Common myeloid progenitor, CD34-positive (primary cell): ENCODE measurements at places on chromosomes 1 and 21.

- DNase-seq = peak; percentile 87
These were observed 83.9 kb upstream of the PLPPR4 start for GRCh38 chr1:99180343-99180808.

GRCh38 chr1:31991182-31991581, 22.5 kb upstream of the KHDRBS1 start:
- no peak for DNase-seq

DNA sequence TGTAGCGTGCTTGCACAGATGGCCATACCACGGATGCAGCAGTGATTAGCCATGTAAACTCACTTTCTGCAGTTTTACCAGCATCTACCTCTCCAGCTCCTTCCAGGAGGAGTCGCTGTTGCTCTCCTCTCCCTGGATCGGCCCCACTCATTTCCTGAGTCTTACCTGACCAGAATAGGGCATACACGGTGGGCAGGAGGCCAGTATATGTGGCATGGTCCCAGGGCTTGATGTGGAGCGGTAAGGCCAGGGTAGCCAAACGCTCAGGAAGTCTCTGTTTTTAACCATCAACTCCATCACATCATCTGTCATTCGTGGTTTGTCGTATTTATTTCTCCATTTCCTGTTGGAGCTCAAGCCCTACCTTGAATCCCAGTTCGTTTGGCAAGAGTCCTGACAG, 163.4 kb upstream of the USP24 start:
- DNase-seq = peak; percentile 29

DNA sequence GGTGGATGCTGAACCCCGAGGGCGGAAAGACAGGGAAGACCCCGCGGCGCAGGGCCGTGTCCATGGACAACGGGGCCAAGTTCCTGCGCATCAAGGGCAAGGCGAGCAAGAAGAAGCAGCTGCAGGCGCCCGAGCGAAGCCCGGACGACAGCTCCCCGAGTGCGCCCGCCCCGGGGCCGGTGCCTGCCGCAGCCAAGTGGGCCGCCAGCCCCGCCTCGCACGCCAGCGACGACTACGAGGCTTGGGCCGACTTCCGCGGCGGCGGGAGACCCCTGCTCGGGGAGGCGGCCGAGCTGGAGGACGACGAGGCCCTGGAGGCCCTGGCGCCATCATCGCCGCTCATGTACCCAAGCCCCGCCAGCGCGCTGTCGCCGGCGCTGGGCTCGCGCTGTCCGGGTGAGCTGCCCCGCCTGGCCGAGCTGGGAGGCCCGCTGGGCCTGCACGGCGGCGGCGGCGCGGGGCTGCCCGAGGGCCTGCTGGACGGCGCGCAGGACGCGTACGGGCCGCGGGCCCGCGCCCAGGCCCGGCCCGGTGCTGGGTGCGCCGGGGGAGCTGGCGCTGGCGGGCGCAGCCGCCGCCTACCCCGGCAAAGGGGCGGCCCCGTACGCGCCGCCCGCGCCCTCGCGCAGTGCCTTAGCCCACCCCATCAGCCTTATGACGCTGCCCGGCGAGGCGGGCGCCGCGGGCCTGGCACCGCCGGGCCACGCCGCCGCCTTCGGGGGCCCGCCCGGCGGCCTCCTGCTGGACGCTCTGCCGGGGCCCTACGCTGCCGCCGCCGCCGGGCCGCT, 20.7 kb downstream of the FOXO6 start:
- peak; percentile 55 for DNase-seq

GRCh38 chr1:150106341-150106740, 38.8 kb downstream of the VPS45 start:
- no peak for DNase-seq

- DNase-seq = no peak
These were observed 590.8 kb upstream of the PRMT6 start for GRCh38 chr1:106465666-106466065.

- no peak for DNase-seq
These were observed 76.6 kb downstream of the RNF220 start for GRCh38 chr1:44481701-44482100.

GRCh38 chr1:156106624-156107488, 7.7 kb upstream of the LMNA start:
- DNase-seq = peak; percentile 56

DNA sequence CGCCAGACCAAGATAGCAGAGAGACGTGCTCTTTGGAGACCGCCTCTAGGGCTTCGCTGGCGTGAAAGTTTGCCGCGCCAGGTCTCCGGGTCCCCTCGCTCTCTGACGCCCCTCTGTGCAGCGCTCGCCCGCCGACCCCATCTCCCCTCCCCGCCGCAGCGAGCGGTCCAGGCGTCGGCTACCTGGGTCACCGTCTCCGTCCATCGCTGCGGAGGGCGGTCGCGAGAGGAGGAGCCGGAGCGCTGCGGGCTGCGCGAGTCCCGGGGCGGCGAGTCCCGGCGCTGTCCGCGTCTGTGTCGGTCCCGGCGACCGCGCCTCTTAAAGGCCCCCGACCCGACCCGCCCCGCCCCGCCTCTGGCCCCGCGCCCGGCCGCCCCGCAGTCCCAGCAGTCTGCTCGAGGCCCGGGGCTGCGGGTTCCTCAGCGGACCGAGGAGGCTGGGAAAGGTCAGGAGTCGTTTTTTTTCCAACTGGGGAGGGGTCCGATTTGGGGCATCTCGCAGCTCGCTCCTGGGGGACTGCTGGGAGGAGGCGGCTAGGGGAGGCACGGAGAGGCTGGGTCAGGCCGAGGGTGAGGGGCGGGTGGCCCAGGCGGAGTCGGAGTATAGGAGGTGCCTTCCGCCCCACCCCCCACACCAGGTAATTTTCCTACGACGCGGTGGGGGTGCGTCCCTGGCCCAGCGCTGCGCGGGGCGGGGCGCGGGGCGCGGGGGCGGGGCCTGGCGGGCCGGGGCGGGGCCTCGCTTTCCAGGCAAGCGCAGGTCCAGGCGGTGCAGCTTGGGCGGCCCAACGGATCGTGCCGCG, at the start of the genes FBXO2 and FBXO44:
Gene FBXO2 (minus strand): TSS at position 293 of the 802 bp plus-strand sequence. CDS start 89 bp downstream, at position 204.
Gene FBXO44 (plus strand): TSS at position 741 of the 802 bp plus-strand sequence. CDS start 959 bp downstream, outside the sequence.
- DNase-seq = no peak

DNA sequence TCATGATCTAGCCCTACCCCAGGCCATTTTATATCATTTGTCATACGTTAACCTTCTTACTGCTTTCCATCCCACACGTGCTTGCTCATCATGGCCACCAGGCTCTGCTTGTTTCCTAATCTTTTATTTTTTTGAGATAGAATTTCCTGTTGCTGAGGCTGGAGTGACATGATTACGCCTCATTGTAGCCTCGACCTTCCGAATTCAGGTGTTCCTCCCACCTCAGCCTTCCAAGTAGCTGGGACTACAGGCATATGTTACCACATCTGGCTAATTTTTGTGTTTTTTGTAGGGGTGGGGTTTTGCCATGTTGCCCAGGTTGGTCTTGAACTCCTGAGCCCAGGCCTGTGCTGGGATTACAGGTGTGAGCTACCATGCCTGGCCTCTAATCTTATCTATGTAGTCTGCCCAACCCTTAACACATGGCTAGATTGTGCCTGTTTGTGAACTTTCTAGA, 3.3 kb downstream of the UAP1 start:
- DNase-seq = peak; percentile 20

DNA sequence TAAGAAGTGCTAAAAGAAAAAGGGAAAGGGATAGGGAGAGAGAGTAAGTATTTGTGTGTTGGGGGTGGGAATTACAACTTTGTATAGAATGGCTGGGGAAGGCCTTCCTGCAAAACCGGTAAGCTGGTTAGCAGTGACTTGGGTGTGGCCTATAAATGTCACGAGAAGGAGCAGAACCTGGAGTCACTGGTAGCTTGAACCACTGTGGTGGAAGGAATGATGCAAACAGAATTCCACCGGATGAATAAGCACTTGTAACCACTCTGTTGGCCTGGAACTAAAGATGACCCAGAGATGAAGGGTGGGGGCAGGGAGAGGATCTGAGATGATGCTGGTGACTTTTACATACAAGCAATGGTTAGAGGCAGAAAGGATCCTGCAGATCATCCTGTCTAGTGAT, 8.9 kb downstream of the XKR8 start:
- DNase-seq = no peak

GRCh38 chr21:36149788-36150711, 6.6 kb upstream of the DOP1B start:
- peak; percentile 66 for DNase-seq

DNA sequence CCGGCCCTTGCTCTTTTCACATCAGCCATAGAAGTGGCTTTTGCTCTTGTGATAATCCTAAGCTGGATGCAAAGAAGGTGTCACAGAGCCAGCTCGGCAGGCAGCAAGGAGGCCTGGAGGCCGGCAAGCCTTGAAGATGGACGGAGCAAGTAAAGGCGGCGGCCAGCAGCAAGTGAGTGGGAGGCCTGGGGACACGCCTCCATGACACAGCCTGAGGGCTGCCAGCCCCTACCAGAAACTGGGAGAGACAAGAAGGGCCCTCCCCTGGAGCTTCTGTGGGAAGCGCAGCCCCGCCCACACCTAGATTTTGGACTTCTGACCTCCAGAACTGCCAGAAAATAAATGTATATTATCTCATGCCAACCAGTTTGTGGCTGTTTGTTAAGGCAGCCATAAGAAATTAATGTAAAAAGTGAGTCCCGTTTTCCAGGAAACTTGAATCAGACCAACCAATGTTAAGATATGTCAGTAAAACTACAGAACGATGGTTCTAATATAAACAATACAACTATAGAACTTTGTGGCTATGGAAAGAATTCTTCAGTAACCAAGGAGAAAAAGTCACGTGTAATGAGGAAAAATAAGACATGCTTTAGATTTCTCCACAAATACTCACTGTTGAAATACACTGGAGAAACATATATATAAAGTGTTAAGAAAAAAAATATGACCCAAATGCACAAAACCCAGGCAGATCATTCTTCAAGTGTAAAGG, 49.9 kb downstream of the BACE2 start:
- no peak for DNase-seq

DNA sequence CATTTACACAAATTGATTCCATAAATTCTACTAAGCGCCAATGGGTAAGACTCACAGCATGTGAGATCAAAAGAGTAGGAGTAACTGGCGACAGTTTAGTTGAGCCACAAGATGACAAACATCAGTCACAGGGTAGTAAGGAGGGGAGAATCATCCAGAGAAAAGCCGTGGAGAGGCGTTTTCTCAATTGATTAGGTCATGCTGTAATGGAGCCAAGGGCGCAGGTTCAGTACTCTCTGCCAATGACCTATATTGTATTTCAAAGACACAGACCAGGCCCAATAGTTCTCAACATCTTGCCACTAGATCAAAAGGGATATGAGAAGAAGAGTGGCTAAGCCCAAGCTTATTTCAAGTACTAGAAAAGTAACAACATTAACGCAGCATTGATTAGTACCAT, 467.5 kb downstream of the SMYD3 start:
- no peak for DNase-seq

- no peak for DNase-seq
These were observed 93.0 kb downstream of the SIM2 start for GRCh38 chr21:36791695-36792470.

DNA sequence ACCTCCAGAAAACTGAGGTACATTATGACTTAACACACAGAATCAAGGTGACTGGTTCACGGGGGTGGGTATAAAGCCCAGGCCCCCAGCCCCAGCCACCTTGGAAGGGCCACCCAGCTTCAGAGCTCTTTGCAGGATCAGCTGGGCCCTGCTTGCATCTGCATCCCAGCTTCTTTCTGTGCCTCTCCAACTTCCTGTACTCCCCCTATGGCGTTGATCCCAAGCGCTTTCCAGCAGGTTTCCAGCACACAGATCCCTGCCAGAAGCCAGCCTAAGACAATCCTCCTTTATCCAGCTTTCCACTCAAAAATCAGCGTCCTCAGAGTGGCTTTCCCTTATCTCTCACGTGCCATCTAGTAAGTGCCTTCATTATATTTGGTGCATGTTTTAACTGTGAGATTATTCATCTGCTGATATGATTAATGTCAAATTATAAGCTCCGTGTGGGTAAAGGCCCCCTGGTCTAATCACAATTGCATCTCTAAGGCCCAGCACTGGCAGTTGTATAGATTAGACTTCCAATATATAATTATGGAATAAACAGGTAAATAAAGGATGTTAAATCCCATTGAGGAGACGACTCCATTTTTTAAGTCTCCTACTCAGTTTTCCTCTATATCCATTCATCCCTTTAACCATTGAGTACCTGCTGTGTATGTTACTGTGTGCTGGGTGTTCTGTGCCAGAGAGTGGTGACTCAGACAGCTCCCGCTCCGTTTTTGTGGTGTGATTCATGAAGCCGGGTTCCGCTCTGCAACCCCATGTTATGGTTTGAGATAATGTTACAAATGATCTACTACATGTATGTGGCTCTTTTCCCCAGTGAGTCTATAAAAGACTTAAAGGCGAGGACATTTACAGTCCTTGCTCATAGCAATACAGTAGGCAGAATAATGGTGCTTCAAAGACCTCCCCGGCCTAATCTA, 387.6 kb downstream of the PCP4 start:
- DNase-seq = no peak

GRCh38 chr1:5740450-5740849, 251.8 kb downstream of the NPHP4 start:
- DNase-seq = no peak

DNA sequence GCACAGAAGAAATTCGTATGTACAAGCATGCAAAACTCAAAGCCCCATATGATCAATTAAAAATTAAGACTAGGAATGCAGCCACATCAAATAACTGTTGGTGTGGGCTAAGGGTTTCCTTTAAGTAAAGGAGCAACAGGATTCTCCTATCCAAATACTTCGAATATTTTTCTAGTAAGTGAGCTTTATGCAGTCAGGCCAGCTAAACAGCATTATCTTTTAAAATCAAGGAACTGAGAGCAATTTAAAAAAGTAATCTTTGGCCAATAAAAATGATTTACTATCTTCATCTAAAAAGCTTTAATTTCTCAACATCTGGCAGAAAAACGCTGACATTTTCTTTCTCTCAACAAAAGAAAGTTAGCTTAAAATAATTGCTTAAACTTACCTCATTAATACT, 19.8 kb downstream of the CNN3 start:
- no peak for DNase-seq

- no peak for DNase-seq
These were observed 149.9 kb upstream of the IGSF21 start for GRCh38 chr1:17957588-17958267.

- no peak for DNase-seq
These were observed 177.8 kb downstream of the EDEM3 start for GRCh38 chr1:184576822-184577221.

DNA sequence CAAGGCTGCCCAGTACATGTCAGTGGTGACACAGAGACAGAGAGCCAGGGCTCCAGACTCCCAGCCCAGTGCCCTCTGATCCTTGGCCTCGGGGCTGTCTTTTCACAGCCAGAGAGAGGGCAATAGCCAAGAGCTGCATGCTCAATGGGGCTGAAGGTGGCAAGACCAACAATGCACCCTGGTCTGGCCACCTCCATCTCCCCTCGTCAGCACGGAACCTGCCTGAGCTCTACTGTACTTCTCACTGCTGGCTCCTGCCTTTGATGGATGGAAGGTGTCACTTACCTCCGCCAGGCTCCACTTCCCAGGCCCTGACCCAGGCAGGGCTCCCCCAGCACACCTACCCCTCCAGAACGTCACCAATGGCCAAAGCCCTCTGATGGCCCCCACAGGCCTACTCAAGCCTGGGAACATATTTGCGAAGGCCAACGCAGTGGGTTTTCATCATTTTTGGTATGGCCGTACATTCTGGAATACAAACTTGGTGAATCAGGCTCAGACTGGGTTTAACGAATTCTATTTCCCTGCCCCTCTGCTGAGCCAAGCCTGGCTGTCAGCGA, 88.1 kb downstream of the DMRTB1 start:
- DNase-seq = no peak

- DNase-seq = peak; percentile 63
These were observed 10.5 kb upstream of the RNPC3 start for GRCh38 chr1:103514920-103515503.
